Frontal cortex (tissue), 4 donors: ENCODE measurements at places on chromosomes 4 and X.

DNA sequence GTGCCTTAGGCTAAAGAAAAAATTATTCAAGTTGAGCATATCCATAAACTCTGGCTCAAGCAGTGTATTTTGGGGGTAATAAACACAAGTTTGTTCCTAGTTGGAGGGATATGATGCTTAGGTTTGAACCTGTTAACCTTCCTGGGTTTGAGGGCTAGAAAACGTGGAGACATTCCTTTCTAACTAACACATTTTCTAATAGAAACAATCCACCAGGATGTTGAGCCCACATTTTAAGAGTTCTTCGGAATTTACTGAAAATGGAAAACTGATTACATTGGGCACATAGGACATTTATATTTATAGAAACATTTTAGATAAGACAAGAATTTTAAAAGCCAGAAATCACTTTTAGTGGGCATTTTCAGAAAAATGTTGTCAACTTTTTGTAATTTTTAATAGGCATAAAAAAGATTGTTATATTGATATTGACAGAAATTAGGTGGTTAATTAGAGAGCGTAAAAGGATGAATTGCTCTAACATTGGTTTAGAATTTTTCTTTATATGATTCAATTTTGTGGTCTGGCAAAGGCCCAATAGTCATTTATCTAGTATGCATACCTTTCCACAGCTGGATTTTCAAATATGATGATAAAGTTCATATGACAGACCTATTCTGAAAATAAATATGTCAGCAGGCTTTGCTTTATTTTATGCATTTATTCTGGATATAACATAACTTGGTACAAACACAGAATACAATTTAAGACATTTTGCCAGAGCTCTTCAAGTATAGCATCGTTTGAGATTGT, 49.2 kb downstream of the CEP44 start:
- no peak for DNase-seq

GRCh38 chrX:46599051-46599560, 25.5 kb downstream of the CHST7 start:
- no peak for DNase-seq

GRCh38 chr4:5460106-5460801, 248.1 kb downstream of the EVC2 start:
- peak; percentile 36 for DNase-seq

DNA sequence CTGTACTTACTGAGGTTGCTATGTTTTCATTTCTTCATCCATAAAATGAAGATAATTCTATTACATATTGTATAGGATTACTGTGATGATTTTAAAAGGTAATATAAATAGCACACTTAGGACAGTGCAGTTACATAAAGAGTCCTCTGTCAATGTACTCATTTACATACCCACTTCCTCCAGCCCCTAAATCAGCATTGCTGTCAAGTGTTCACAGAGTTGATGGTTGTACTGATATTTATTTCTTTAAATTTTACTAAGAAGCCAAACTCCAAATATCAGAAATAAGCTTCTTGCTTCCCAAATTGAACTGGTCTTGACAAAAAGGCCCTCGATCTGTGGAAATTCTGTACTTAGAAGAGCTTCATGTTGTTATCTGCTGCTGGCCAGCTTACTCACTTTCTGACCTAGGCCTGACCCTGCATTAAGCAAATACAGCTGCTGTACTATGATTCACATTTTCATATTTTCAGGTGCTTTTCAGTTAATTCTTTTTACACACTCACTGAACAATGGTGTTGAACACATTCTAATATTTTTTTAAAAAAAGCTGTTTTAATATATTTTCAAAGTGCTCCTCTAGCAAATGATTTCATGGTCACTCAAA, 259.6 kb downstream of the UNC5C start:
- no peak for DNase-seq

GRCh38 chr4:61202638-61203435, 2.7 kb downstream of the ADGRL3 start:
- peak; percentile 46 for DNase-seq

DNA sequence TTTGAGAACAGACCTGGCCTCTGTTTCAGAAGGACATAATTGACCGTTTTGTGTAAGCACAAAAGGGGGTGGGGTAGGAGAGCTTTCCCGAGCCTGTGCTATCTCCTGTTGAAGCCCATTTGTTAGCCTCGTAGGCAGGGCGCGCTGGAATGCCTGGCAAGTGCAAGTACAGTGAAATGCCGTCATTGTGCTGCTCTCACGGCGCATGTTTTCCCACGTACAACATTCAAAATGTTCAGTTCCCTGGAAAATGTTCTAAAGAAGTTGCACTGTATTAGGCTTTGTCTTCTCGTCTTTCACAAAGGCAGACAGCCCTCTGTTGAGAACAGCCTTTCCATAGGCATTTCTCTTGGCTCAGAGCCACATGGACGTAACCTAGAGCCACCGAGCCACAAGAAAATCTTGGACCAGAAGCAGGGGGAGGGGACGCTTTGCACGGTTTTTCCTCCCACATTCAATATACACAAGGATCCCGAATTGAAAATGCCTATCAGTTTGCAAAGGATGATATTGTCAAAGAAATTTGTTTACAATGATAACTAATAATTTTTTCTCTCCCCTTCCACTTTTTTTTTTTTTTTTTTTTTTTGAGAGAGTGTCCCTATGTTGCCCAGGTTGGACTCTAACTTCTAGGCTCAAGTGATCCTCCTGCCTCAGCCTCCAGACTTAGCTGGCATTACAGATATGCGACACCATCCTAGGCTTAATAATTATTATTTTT, 54.6 kb upstream of the RAPGEF2 start:
- DNase-seq: peak; percentile 37

- DNase-seq: no peak
These were observed 56.7 kb upstream of the NXF3 start for GRCh38 chrX:103149652-103150051.

DNA sequence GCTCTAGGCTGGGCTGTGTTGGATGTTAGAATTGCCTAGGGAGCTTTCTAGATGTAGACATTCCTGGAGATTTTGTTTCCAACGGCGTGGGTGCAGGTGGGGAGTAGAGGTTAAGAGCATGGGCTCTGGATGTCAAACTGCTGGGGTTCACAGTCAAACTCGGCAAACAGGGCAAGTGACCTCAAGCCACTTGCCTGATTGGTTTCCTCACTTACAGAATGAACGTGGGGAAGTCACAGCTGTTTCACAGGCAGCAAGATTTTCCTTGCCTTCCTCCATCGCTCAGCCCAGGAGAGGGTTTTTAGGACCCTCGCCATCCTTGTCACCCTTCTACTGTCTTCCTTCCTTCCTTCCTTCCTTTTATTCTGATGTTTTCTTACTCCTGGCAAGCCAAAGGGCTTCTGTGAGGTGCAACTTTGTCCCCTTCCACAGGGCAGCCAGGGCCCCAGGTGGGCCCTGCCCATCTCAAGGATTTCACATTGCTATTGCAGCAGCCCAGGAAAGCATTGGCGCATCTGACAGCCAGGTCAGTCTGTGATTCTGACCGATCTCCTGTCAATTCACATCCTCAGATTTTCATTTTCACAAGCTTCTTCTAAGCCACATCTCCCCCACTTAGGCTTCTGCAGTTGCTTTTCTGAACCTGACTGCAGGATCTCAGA, 7.0 kb downstream of the RTL5 start:
- no peak for DNase-seq

DNA sequence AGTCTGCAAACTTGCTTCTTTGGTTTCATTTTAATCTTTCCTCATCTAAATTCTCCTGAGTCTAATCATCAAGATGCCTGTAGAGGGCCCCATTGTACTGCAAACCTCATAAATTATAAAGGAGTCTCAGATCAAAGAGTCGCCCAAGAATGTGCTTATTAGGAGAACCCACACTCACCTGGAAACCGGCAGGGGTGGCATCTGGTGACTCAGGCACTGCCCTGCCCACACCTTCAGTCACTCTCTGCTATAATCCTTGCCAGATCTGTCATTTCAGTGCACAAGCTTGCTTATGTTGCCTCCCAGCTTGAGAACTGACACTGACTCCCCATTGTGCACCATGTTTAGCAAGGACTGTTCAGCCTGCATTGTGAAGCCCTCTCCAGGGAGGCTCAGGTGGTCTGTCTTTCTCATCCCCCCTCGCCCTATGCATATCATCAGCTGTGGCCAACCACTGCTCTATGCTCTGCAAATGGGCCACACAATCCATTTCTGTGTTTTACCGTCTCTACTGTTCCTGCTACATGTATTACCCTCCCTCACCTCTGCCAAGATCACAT, 12.4 kb downstream of the EPGN start:
- DNase-seq: no peak

DNA sequence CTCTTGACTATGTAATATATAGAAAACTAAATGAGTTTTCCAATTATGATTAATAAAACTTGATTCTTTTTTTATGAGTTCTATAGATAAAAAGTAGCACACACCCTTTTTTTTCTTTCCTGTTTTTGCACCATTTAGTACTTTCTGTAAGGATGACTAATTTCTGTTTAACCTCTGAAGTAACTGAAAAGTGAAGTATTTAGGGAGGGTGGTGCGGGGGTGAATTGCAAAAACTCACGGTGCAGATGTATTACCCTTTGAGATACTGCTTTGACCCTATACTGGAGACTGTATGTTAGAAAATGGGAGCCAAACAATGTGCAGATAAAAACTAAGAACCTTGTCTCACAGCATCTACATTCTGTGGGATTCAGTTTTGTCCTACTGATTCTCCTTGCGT, 471.6 kb downstream of the DTHD1 start:
- DNase-seq: no peak

DNA sequence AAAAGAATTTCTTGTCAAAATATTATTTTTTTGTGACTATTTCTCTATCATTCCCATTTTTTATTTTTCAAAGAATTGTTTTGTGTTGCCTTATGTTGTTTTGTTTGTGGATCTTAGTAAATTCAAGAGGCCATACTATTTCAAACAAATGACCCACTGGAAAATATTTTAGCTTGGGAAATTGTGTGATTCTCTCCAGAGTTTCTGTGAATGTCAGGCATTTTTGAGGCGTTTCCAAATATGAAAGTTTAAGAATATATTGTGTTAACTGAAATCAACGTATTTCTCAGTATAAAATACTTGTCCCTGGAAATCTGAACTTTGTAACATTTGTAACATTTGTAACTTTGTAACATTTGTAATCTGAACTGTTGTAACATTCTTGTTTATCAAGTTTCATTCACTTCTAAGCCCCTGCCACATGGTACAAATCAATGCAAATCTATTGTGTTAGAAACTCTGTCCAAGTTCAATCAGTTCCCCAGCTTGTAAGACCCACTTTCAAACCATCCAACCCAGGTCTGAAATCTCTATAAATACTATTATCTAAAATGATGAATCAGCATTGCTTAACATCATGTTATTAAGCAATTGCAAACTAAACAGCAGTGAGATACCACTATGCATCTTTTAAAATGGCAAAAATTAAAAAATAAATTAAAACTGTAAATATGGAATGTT, 465.4 kb upstream of the GRID2 start:
- no peak for DNase-seq

DNA sequence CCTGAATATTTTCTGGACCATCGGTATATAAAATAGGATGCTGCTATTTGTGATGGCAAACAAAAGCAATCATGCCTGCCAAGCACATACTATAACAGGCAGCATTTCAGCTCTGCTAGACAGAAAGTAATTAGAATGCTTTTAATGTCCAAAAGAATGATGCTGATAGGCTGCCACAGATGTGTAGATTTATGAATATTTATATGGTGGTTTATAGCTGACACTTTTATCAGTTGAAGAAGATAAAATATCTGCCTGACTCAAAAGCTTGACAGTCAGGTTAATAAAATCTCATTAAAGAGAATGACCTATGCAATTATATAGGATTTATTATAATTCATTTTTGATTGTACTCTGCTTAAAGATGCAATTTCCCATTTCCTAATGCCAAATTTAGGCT, 4.0 kb downstream of the BEND4 start:
- no peak for DNase-seq

- no peak for DNase-seq
These were observed 149.9 kb downstream of the FGF16 start for GRCh38 chrX:77597090-77597489.

- no peak for DNase-seq
These were observed 513.5 kb upstream of the NR3C2 start for GRCh38 chr4:148955564-148956297.

- DNase-seq: no peak
These were observed 94.7 kb downstream of the BCOR start for GRCh38 chrX:40003071-40003427.

- no peak for DNase-seq
These were observed 418.5 kb upstream of the HS3ST1 start for GRCh38 chr4:11847167-11847566.

- no peak for DNase-seq
These were observed 203.4 kb downstream of the MAML3 start for GRCh38 chr4:139950568-139950967.

DNA sequence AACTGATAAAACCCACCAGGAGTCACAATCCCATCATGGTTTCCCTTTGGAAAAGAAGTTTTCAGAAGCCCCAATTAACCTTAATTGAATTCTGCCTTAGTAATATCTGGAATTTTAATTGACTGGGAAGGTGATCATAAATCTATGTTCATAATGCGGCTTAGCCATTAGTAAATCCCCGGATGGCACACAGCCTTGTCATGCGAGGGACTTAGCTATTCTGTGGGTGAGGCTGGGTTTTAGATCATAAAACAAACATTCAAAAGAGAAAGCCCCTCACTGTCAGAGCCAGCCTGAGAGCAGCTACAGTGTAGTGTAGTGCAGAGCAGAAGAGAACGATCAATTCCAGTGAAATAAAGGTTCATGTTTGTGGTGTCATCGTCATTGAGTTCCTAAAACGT, 124.0 kb upstream of the NOCT start:
- no peak for DNase-seq

- no peak for DNase-seq
These were observed 459.7 kb upstream of the FAT1 start for GRCh38 chr4:187183346-187183745.

DNA sequence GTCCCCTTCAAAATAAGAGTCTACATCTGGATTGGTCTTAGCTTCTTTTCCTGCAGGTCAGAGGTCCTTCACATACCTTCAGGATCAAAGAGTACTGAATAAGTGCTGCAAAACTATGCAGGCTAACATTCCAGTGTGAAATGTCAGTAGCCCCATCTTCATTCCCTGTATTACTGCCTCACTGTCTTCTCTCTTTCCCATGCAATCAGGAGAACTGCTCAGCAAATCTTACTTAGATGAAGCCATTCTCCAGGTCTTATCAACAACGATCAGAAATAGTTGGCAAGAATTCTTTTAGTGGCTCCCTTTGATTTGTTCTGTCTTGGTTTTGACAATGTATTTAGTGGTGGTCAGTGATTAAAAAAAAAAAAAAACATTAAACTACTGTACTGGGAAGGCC, 26.0 kb upstream of the IQCM start:
- DNase-seq: no peak

DNA sequence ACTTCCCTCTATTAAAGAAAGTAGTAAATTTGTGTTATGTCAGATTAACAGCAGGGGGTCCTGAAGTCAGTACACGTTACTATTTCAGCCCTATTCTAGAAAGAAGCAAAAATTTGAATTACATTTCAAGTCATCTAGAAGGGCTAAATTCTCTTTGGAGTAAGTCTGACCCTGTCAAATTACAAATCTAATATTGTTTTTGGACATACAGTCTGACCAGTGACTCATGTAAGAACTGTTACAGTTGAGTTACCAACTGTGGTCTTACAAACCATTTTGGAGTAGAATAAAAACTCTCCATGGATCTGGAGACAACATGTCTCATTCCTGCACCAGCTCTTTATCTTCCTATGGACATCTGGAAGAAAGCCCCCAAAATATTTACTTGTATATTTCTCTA, 36.0 kb upstream of the GYPA start:
- no peak for DNase-seq
